Fibroblast of the conjunctiva (primary cell): ENCODE measurements at places on chromosomes 2 and 18.
A peak's percentile ranks its signal among the peaks of the same experiment; 100 is the strongest.

GRCh38 chr2:84417453-84418145 is 41.5 kb downstream of the SUCLG1 start:
- DNase-seq = no peak

DNA sequence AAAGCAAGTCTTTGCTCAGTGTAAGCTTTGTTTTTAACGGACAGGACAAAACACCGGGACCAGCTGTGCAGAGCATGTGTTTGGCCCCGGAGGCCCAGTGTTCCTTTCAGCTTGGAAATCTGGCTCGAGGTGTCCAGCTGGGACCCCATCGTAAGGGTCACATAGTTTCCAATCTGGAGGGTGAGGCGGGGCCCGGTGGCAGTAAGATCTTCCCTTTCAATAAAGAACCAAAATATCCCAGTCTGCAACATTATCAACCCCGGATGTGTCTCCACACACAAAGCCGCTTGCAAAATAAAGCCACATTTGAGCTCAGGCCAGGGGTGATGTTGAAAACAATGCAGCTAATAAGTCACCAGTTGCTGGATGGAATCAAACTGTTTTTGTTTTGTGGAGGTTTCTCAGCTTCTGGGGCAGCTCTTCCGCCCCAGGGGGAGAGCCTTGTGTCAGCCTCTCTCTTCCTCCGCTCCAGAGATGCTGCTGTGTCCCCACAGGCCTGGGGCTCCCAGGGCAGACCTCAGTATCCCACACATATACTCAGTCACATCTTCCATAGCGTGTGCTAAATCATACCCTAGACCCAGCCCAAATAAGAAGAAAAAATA is 138.6 kb upstream of the GLI2 start:
- peak; percentile 78 for DNase-seq

DNA sequence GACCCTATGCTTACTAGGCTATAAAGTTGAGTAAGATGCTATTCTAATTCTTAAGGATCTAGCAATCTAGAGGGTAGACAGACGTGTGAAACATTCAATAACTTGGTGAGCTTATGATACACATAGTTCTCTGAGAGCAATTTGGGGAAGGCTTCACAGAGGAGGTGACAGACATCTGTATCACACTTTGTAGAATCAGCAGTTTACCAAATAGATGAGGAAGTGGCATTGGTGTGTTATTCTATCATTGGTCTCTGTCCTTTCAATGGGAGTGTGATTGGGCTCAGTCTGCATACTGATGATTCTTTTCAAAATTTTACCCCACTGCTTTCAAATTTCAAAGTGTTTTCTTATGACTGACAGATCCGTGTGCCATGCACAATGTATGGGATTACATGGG is 47.0 kb upstream of the TMEM178A start:
- no peak for DNase-seq

DNA sequence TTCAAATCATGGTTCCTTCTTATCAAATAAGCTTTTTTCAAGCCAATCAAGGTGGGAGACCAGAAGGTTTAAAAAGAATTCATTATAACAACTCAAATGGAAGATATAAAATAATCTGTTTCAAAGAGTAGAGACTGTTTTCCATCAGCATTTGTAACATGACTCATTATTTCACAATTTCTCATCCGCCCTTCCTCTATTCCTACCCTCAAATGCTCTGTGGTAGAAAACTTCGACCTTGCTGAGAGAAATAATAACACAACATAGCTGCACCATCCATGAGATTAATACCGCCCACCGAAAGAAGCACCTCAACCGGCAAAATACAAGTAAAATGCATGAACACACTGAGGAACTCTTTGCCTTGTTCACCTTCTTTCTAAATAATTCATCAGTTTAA is 2039.2 kb upstream of the CELF4 start:
- peak; percentile 18 for DNase-seq

- no peak for DNase-seq
Measured at GRCh38 chr2:118430510-118431164, 342.4 kb downstream of the INSIG2 start.

- DNase-seq = peak; percentile 51
Measured at GRCh38 chr2:237726401-237726830, 72.2 kb upstream of the RBM44 start.

DNA sequence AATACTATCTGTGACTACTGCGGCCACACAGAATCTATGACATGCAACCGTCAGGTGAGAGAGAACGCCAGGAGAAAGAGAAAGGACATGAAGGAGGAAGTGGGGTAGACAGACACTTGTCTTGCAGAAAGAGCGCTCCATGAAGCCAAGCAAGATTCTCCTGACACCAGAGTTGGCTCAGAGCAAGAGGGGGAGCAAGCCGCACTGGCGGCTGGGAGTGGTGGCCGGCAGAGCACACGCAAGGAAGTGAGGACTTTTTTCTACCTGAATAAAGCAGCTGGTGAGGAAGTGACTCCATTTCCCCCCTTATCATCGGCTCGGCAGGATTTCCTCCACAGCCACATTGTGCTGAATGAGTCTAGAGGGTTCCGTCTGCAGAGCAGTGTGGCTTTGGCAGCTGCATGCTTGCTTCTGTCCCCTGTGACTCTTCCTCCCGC is 181.6 kb downstream of the BCL2 start:
- no peak for DNase-seq

DNA sequence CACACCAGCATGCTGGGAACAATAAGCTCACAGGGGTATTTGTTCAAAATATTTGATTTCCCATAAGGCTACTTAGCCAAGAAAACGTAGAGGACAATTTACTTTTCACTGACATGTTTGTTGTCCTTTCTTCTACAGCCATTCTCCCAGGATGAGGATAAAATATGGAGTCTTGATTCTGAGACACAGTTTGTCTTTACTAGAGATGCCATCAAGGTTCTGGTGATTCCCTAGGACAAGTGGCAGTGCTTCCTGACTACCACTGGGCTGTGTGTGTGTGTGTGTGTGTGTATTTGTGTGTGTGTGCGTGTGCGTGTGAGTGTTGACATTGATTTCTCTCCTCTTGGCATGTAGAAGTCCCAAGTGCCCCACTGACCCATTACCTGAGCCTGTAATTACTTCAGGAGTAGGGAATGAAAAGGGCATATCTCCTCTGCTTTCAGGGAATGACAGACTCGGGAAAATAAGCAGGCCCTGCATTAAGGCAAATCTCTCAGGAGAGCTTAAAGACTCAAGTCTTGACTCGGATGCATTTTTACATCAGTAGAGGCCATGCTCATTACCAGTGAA is 761.6 kb downstream of the DCC start:
- no peak for DNase-seq

- DNase-seq = no peak
Measured at GRCh38 chr2:30197570-30198192, 33.7 kb upstream of the LBH start.

GRCh38 chr2:157920736-157921135 is 44.6 kb upstream of the ACVR1 start:
- DNase-seq = no peak

- no peak for DNase-seq
Measured at GRCh38 chr18:13409997-13410396, 191.4 kb downstream of the LDLRAD4 start.

DNA sequence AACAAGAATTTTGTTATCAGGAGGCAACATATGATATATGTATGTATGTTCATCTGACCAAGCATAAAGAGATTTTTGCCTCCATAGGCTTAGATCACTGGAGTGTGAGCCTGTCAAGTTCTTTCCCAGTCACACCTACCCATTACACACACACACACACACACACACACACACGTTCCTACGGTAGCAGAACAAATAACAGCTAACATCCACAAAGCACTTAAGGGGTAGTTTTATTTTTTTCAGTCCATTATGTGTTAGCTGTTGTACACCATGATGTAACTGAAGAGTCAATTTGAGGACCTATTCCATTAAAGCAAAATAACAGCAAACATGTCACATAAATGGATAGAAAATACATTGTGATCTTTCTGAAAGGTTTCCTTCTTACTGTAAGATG is 39.5 kb downstream of the UGP2 start:
- no peak for DNase-seq

DNA sequence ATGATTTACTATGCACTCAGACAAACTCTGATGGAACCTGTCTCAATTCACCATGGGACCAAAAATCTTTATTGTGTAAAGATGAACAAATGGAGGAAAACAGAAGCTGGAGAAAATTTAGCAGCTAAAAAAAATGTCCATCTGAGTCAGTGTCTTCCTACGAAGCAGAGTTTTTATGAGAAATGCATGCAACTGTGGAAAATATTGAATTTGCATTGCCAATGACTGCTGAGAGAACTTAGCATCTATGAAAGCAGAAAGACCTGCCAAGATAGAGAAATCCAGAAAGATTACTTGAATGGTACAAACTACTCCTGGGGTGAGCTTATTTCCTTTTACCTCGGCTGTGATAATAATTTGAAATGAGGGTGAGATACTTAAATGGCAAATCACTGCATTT is 289.7 kb upstream of the GCFC2 start:
- DNase-seq = no peak

- no peak for DNase-seq
Measured at GRCh38 chr2:46878886-46879285, 36.7 kb downstream of the MCFD2 start.
